ENCODE measurements at places on chromosomes 16 and 17.

DNA sequence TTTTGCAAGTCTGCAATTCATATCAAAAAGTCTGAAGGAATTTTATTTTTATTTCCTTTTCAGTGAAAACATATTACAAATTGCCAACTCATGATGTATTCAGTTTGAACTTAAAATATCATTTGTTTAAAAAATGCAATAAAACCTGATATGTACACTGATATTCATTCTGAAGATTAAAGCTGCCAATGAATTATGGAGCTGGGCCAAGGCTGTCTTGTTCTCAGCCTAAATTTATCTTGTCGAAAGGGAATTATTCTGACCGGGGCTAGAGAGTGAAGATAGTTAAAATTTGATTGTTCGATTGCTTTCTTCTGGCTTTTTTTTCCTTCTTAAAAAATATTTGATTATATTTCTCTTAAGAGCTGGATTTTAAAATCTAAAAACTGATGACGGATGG lies 54.0 kb upstream of the RBFOX1 start:
- DNase-seq, result no peak

DNA sequence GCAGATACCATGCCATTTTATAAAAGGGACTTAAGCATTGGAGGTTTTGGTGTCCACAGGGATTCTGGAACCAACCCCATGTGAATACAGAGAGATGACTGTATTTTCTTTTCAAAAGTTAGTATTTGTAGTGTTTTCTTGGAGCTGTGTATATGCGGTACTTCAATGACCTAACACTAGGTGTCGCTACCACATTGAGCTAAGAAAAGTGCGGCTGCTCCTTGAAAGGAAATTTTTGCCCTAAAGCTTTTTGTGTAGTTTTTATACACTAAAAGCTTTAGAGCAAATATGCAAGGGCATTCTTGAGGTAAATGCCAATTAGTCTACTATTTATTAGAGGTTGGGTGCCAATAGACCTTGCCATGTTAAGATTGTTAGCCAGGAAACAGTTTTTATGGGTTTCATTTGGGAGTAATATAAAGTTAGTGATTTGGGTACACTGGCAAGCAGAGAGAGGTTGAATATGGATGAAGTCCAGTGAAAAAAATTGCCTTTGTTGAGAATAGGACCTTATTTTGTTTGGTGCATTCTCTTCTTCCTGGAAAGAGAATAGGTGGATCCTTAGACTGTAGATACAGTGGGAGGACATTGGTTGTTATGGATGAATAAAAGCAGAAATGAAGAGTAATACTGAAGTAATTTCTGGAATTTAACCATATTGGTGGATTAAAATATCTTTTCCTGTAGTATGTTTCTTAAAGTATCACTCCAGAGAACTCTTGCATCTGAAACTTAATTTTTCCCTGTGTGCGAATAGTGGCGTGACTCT lies 43.3 kb downstream of the BCAS3 start:
- DNase-seq, result peak; percentile 50

DNA sequence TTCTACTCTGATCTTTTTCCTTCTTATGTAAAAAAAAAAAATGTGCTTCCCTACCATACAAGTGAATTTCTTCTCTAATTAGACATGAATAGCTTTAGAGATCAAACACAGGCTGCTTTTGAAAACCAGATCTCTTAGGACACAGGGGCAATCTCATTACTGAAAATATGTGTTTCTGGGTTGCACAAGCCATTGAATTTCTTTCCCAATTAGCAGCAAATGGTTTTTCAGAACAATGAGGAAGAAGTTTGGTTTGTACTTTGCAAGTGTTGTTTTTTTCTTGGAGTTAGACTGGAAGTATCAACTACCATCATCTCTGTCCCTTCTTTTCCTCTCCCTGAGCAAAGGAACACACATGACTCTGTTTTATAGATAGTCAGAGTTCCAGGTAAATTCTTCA lies 5.6 kb upstream of the ANKS4B start:
- no peak for DNase-seq

DNA sequence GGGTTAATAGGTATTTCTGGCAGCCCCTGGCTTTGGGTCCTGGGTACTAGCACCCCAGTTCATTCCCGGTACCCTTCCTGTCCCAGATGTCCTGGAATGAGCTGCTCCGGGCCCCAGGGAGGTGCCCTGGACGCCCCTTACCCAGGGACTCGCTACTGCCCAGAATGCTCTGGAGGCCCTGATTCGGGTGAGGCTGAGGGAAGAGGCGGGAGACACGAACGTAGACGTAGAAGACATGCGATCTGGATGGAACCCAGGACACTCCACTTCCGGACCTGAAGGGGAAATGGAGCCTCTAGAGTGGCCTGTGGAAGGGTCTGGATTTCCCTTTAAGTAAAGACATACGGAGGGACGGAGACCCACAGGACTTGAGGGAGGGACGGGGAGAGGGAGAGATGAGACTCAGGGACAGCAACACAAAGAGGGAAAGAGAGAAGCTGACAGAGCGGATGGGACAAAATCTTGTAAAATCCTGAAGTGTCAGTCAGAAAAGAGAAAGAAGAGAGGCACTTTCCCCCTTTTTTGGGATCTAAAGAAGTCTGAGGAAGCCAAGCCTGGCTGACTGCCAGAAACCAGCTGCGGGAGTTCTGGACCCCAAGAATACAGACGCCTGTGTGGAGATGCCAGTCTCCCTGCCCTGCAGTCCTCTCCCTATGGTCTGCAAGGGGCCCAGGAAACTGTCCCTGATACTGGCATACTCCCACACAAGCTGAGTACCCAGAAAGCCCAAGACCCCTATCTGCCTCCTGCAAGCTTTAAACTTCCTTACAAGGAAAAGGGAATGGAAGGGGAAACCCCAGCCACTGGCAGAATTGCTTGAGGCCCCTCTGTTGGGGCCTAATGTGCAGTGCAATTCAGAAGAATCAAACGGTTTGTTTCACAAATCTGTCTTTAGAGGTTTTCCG lies 1.0 kb upstream of the HOXB13 start:
- DNase-seq, result no peak

DNA sequence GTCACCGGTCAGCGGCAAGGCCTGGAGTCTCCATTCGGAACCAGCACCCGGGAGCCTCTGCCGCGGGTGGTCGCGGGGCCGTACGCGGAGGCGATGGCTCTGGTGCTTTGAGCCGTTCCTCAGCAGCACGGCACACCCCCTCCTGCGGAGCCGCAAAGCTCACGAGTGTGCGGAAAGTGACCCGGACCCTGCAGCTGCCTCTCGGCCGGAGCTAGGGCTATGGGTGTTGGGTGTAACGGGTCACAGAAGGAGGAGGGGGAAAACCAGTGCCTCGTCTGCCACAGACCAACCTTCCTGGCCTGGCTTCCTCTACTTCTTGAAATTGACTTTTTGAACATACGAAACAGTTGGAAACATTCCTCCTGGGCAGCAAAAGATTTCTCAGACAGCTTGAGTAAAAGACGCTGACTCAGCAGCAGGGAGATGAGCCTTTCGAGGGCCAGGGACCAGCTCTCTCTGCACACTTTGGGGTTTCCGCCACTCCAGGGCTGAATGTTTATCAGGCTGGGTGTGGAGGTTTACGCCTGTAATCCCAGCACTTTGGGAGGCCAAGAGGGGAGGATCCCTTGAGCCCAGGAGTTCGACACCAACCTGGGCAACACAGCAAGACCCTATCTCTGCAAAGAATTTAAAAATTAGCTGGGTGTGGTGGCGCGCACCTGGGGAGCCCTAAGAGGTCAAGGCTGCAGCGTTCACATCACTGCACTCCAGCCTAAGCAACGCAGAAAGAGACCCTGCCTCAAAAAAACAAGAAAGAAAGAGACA lies 26.4 kb upstream of the PITPNA start:
- no peak for DNase-seq

GRCh38 chr17:61574542-61575351 lies 16.3 kb downstream of the NACA2 start:
- no peak for DNase-seq

GRCh38 chr17:28926786-28927185 lies 23.9 kb upstream of the DHRS13 start:
- DNase-seq, result no peak

GRCh38 chr16:3188925-3189825 lies 1.2 kb downstream of the OR1F1 start:
- DNase-seq, result no peak

DNA sequence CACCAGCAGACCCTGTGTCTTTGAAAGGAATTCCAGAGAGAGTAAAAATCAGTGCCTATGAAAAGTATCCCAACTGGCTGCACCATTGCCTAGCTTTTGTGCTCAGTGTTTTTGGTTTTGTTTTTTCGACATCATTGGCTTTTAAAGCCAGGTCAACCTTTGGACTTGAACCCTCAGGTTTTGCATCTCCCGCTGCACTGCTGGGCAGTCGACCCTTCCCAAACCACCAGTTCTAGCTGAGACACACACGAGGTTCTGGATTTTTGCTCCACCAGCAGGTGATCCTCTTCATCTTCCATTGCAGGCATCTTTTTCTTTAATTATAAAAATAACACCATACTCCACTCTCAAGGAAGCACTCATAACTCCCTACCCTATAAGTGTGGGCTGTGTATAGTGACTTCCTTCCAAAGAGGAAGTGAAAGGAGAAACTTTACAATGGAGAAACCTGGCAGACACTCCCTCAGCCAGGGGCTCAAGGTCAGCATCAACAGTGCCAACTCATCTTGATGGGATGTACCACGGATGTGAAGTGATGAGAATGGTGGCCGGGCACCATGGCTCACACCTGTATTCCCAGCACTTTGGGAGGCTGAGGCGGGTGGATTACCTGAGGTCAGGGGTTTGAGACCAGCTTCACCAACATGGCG lies 57.8 kb downstream of the BMERB1 start:
- no peak for DNase-seq

- DNase-seq, result no peak
These were observed 16.9 kb downstream of the RPH3AL start for GRCh38 chr17:335691-336090.

DNA sequence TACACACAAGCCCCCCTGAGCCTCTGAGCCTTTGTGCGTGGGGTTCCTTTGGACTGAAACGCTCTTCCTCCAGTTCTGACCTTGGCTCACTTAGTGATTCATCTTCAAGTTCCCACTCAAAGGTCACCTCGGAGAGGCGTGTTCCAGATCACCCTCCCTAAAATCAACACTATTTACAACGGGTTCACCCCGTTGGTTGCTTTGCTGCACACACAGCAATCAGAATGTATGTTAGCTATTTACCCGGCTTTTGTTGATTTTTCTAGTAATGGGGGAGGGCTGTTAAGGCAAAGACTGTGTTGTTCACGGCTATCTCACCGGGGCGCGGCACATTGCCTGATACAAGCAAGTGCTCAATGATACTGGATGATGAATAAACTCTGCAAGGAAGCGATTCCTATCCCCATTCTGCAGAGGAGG lies 977 bp downstream of the NAGPA start:
- no peak for DNase-seq

GRCh38 chr17:4577386-4577993 lies 6.8 kb upstream of the SMTNL2 start:
- DNase-seq, result no peak

DNA sequence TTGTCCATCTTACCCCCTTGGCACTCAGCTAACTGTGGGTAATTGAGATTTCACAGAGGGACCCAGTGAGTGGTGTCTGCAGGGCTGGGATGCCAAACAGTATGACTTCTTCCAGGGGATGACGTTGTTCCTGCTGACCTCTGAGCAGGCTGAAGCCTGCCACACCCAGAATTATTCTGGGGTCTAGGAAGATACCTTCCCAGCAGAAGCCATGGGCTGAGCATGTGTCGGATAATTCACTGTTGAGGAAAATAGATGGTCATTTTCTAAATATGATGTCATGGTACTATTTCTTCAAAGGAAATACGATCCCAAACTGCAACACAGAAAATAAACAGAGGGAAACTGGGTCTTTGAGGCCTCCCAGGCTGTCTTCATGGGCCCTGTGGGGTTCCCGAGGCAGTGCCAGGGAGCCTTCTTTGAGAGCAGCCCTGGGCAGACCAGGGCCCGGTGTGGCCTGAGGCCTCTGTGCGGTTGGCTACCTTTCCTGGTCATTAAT lies 17.4 kb downstream of the WNT9B start:
- DNase-seq, result no peak

DNA sequence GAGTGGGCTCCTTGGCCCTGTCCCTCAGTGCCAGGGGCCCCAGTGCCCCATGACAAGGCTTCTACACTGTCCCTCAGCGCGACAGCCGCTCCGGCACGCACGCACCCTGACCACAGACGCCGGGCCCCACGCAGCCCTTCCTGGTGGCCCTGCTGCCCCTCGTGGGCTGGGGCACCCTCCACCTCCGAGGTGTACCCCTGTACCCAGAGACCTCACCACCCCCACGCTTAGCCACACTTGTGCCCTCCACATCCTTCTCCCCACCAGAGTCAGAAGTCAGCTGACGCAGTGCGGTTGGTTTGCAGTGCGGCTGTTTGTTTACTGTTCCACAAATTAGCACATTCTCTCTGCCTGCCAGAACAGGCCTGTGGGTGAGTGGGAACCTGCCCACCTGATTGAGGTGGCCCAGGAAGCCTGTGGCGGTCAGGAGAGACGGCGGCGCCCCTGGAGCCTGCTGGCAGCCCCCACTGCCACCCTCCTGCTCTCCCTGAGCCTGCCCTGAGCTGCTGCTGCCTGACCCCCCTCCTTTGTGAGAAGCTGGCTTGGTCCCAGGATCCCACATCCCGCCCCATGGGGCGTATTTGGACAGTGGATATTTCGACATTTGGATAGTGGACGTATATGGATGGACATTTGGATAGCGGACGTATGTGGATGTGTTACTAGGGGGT lies 38.0 kb upstream of the CDH15 start:
- no peak for DNase-seq

GRCh38 chr16:4042581-4042980 lies 73.7 kb downstream of the ADCY9 start:
- DNase-seq, result no peak

All from SW 1271 (cell line).